Lung (tissue), 17 donors: ENCODE measurements at places on chromosomes 3 and 15. TPM values are rescaled to one million over a fixed set of nuclear protein-coding genes. Genes with fewer than 3 reads are reported as not detected.

- peak; percentile 34 for DNase-seq
Measured at GRCh38 chr3:127717357-127718244, 44.8 kb downstream of the ABTB1 start.

Gene MTMR10
- total RNA-seq: 52.7 TPM

DNA sequence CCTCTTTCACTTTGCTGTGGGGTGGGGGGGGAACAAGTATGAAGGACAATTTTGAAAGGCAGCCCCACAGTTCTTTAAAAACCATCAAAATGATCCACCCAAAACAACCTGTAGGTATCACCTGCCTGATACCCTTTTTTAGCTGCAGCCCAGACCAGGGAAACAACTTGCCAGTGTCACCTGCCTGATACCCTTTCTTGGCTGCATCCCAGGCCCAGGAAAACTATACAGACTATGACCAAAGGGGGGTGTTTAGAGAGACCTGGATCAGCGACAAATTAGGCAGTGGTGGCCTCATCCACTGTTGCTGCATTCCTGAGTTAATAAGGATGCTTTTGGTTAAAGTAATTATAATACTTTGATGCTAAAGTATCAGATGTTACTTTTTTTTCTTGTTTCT, 122.0 kb downstream of the VPS13C start:
- no peak for DNase-seq

- DNase-seq: no peak
Measured at GRCh38 chr3:45353070-45353469, 35.3 kb upstream of the LARS2 start.

DNA sequence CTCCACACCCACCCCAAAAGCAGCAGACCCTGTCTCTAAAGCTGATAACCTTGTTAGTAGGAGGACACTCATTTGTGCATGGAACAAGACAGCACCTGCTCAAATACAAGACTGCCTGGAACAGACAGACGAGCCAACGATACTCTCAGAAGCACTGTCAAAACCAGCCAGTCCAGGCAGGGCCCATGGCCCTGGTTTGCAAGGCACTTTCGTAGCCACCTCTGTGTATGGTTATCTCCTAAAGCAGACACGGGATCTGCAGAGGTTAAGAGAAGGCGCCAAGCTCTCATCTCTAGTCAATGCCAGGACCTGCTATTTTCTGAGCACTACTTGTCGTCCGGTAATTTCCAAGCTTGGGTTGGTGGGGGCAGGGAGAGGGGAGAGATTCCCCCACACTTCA, 10.5 kb downstream of the NTRK3 start:
- no peak for DNase-seq
